ENCODE measurements at places on chromosomes 7 and 10. TPM values are rescaled to one million over a fixed set of nuclear protein-coding genes. Genes with fewer than 3 reads are reported as not detected.

The PTPRN2 gene
- 2.2 TPM for total RNA-seq

The LDB1 gene
- 27.3 TPM for total RNA-seq

The LBX1 gene
- total RNA-seq: 1.1 TPM

The ST8SIA6 gene
- 1.00 TPM for total RNA-seq

The HTR5A gene
- not detected for total RNA-seq

DNA sequence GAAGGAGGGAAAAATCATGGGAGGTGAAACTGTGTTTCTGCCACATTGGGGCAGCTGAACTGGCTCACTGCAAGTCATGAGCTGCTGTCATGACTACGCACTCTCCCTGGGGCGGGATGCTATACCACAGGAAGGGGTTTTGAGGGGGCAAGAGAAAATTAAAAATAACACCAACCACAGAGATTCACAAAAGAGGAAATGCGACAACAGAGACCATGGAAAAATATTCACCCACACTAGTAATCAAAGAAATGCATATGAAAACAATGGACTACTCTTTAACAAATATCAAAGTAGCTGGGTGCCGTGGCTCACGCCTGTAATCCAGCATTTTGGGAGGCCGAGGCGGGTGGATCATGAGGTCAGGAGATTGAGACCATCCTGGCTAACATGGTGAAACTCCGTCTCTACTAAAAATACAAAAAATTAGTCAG is 65.2 kb upstream of the TM9SF3 start:
- no peak for DNase-seq

- DNase-seq: no peak
Measured at GRCh38 chr10:31678575-31679516, 249.8 kb downstream of the ARHGAP12 start.

GRCh38 chr7:114979388-114979787 is 57.5 kb downstream of the MDFIC start:
- peak; percentile 55 for DNase-seq

GRCh38 chr7:134755422-134756022 is 23.9 kb upstream of the CALD1 start:
- no peak for DNase-seq

GRCh38 chr10:30992681-30993080 is 39.0 kb downstream of the ZNF438 start:
- no peak for DNase-seq

DNA sequence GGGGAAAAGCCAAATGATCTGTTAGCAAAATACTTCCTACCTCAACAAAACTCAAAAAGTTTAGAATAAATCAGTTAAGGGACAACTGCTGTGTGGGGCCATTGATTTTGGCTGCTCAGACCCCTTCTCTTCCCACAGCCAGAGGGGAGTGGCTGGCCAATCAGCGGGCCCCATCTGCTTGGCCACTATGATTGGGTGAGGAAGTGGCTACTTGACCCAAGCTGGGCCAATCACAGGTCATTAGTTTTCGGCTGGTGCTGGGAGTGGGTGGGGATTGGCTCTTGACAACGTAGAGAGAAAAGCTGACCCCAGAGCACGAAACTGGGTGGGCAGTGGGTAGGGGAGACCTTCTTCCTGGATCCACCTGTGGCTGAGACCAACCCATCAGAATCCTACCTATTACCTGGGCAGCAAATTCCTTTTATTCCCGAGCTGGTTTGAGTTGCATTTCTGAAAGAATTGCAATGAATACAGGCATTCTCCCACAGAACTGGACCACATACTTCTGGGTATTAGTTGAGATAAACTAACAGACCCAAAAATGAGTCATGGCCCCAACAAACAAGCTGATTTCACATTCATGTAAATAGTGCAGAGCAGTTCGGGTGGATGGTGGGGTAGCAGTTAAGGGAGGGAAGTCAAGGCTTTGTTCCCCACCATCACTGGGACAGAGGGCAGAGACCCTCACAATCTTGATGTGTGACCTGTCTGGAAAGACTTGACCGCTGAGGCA is 35.6 kb upstream of the HMX3 start:
- no peak for DNase-seq

GRCh38 chr7:129769400-129769774 is 157.9 kb downstream of the NRF1 start:
- no peak for DNase-seq
